Activated CD4-positive, alpha-beta T cell treated with anti-CD3 and anti-CD28 coated beads, Interleukin-2, amount 10 ng/mL, durations not matched to agents 7 days and 5 days (primary cell): ENCODE measurements at places on chromosomes 5 and 9.

DNA sequence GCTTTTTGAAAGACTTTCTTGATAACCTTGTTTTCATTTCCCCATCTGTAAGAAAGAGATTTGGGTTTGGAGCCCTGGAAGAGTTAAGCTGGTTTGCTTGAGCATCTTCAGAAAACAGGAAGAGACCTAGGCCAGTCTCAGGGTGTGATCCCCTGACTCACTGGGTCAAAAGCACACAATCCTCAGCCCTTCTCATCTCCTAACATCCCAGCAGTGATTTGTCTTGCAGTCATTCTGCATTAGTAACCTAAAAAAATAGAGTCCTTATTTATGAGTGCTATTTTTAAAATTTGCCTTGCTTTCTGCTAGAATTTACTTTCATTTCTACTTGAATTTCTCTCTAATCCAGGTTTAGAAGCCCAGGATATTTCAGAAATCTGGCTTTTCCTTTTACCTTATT lies 16.4 kb upstream of the ARSB start:
- DNase-seq, result no peak

GRCh38 chr5:108079753-108080152 lies 302.1 kb downstream of the FBXL17 start:
- DNase-seq, result no peak

- peak; percentile 23 for DNase-seq
Observed at GRCh38 chr9:120438836-120439546, 141.0 kb downstream of the CDK5RAP2 start.

- DNase-seq, result no peak
Observed at GRCh38 chr5:167797933-167798332, 493.5 kb upstream of the WWC1 start.

DNA sequence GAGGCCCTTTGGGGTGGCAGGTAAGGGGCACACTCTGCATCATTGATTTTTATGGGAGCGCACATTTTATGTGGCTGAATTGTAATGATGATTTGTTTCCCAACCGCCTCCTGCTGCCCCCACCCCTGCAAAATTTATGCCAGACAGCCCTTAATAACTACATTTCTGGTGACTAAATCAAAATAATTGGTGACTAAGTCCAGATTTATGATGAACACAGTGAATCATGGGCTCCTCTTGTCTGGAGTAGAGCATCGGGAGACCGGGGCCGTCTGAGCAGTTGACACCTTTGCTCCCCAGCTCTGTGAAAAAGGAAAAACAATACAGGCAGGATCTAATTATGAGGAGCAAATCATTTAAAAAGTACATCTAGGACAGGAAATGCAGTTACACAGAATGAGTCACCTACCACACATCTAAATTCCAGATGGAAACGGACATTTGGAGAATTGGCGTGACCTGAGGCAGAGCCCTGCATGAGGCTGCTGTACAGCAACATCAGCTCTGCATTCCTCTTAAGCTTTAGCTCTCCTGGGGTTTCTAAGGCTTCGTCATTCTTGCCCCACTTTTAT lies 58.9 kb downstream of the DOCK2 start:
- no peak for DNase-seq
